ENCODE measurements at places on chromosomes 1 and 21. TPM values are rescaled to one million over a fixed set of nuclear protein-coding genes. Genes with fewer than 3 reads are reported as not detected.

KCNK1 gene
- 18.6 TPM for polyA plus RNA-seq

POU3F1 gene
- not detected for polyA plus RNA-seq

KRTAP10-2 gene
- not detected for polyA plus RNA-seq

MED8 gene
- polyA plus RNA-seq: 64.5 TPM

SIM2 gene
- polyA plus RNA-seq: 0.04 TPM

PTGFRN gene
- polyA plus RNA-seq: 2.3 TPM

ELF3 gene
- 0.39 TPM for polyA plus RNA-seq

AGRN gene
- 0.96 TPM for polyA plus RNA-seq

ANGPTL1 gene
- not detected for polyA plus RNA-seq

WDR77 gene
- 161 TPM for polyA plus RNA-seq

COL6A1 gene
- 0.20 TPM for polyA plus RNA-seq

UBE2U gene
- polyA plus RNA-seq: not detected

VPS26C gene
- 32.5 TPM for polyA plus RNA-seq

Data from GM12878 (cell line).